NCI-H446 treated with DMSO at 0.1 percent for 48 hours (cell line): ENCODE measurements at places on chromosomes 6 and 20.

DNA sequence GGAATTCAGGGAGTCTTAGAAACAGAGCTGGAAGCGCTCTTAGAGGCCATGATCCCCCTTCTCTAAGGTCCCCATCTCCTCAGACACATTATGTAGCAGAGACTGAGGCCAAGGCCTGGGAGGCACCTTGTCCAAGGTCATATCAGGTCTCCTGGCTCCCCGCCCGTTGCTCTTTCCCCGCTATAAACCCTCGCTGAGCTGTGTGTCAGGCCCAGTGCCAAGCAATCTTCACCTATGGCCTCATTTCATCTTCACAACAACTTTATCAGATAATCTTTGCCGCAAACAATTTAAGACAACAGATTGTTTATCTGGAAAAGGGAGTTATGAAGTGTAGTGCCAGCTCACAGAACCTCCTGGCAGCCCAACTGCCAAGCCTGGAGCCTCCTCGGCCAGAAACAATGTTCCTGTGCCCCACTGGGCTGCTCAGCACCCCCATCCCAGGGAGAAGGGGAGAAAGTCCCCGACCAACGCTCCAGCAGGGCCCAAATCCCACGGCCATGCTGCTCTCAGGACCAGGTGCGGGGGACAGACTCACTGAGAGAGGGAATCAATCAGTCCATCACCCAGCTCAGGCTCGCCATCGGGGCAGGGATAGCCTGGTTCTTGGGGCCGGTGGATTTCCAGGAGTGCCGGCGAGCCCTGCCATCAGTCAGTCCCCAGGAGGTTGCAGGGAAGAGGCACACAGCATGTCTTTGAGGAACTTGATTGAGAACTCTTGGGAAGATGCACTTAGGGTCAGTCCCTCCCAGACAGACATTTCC is 16.9 kb upstream of the FANCE start:
- DNase-seq: no peak

DNA sequence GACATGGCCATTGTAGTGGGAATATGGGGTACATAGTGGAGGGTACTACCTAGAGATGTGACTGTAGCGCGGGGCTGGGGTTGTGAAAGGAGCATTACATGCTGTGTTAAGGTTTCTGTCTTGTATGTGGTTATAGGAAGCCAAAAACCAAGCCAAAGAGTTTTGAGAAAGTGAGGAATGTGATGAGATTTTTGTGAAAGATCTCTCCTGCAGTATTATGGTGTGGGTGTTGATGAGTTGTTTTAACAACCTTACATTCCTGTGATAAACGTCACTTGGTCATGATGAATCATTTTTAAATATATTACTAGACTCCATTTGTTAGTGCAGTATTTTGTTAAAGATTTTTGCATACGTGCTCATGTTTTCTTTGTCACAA is 48.9 kb downstream of the ZFAND3 start:
- DNase-seq: no peak

- DNase-seq: no peak
Measured at GRCh38 chr6:17972978-17973622, 14.3 kb downstream of the KIF13A start.

GRCh38 chr6:112087916-112088315 is 525 bp downstream of the FAM229B start:
- no peak for DNase-seq

GRCh38 chr20:17538517-17539170 is 7.5 kb upstream of the BFSP1 start:
- no peak for DNase-seq
